ENCODE measurements at places on chromosomes 1 and 21.

GRCh38 chr1:99170516-99170915 lies 93.8 kb upstream of the PLPPR4 start:
- DNase-seq: no peak

DNA sequence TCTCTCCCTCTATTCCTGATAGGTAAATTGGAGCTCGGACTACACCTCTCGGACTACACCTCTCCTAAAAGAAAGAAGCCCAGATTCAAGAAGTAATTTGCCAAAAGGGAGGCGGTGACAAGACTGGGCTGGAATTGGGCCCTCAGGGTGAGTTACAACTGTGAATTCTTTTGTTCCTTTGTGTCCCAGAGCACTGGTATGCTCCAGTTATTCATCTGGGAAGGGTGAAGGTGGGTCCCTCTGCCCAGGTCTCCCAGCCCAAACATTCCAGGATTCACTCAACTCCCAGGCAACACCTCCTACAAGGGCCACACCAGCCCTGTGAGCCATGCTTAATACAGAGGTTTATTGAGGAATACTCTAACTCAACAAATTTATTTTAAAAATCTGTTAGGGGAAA lies 69.2 kb downstream of the LMX1A start:
- DNase-seq: no peak

DNA sequence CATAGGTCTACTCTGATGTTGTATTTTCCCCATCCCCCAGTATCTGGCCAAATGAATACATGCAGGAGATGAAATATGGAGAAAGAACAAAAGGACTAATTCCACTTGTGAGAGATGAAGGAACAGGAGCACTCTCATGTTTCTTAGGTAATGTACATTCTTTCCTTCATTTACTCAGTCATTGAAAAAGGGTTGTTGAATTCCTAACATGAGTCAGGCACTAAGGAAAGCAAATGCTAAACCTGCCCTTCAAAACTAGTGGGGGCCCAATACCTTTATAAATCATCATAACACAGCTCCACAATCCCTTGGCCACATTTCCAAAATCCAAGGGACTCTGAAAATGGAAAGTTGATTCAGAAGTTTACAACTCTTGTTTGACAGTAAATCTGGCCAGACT lies 94.3 kb downstream of the DIRAS3 start:
- no peak for DNase-seq

- peak; percentile 91 for DNase-seq
Observed at GRCh38 chr21:37563641-37564340, 197.2 kb downstream of the DYRK1A start.

DNA sequence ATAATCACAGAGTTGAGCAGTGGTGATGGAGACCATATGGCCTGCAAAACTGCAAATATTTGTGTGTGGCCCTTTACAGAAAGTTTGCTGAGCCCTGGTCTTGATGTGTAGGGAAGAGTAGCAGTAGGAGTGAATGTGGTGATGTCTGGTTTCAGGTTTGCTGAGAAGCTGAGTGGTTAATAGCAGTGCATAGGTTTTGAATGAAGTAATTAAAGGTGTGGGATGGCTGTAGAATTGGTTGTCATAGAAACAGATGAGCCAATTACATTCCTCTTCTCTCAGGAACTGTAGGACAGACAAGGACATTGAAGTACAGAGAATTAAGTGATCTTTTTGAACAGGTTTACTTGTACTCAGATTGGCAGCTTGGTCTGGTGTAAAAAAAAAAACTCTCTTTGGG lies 37.4 kb downstream of the PRDM2 start:
- no peak for DNase-seq

- no peak for DNase-seq
Observed at GRCh38 chr1:173415905-173416450, 61.2 kb upstream of the PRDX6 start.

DNA sequence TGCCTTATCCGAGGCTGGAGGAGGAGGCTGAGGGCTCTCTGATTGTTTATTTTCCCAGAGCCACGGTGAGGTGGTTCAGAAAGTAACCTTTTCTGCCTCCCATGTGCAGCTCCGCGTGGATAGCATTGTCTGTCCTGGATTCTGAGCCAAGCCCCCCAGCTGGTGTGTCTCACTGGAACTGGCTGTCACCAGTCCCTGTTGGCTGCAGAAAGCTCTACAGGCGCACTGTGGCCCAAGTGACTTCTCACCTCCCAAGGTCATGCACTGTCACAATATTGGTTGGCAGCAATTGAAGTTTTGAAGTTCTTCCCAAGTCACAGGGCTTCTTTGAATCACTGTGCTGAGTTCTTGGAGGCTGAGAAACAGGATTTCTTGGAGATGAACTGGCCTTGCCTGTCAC lies 8.2 kb downstream of the BMP8A start:
- no peak for DNase-seq

- DNase-seq: no peak
Observed at GRCh38 chr1:186828611-186829454, at the start of gene PLA2G4A. PLA2G4A (plus strand) TSS chr1:186828949; CDS start chr1:186854355, 25,406 bp downstream.

DNA sequence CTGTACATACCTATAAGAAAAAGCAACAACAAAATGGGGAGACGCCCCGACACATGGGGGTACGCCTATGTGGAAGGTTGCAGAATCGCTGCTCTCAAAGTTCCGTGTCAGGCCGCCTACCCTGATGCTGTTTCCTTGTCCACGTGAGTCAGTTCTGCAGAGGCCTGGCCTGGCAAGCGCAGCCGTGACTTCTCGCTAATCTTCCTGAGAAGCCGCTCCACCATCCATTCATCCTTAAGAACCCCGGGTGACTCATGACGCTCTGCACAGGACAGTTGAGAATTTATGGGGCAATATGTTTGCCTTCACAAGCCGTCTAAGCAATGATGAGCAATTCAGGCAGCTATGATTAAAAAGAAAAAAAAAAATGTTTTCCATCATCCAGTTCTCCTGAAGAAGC lies 122.3 kb upstream of the TMPRSS2 start:
- DNase-seq: no peak

- no peak for DNase-seq
Observed at GRCh38 chr21:45187646-45188045, 100.0 kb downstream of the POFUT2 start.

- no peak for DNase-seq
Observed at GRCh38 chr1:236021424-236022135, 43.3 kb downstream of the NID1 start.

DNA sequence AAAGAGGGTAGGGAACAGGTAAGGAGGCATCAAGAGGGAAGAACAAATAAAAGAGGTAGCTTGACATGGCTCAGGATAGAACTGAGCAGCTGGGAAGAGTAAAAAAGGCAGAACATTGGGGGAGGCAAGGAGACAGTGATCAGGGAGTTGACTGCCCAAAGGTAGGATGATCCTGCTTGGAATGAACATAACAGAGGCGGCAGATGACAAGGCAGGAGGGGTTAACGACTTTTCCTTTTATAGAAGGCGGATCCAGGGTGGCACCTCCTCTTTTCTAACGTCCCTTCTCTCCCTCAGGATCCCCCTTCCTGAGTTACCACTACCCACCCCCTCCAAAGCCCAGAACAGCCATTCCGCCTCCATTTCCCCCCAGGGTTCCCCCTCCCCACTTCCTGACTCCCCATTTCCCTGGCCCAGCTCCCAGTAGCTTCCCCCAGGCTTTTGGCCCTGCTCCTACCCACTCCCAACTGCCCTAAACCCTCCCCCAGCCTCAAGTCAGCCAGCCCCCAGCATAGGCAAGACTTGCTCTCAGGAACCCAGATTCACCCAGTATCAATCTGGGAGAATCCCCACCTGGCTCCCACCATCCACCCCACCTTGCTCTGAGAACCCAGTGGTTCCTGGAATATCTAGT lies 769 bp upstream of the ADAMTS4 start:
- no peak for DNase-seq

GRCh38 chr1:43464681-43465504 lies 11.2 kb upstream of the HYI start:
- DNase-seq: no peak

DNA sequence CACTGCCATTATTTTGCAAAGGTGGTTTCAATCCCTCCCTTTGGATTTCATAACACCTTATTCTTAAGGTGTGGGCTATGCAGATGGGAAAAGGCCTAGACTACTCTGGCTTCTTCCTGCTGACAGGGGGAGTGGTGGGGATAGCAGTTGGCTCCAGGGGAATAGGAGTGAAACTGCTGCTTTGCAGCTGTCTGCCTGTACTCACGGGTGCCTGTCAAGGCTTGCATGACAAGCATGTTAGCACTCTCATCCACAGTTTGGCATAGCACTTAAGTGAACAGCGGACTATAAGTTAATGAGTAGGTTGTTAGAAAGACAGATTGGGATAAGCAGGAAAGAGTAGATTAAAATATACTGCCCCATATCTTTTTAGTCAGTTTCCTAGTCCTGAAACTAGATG lies 287.5 kb upstream of the DAB1 start:
- no peak for DNase-seq

- DNase-seq: no peak
Observed at GRCh38 chr1:161706482-161707347, at the start of gene FCRLA. FCRLA (plus strand) TSS chr1:161707229; CDS start chr1:161707265, 36 bp downstream.

DNA sequence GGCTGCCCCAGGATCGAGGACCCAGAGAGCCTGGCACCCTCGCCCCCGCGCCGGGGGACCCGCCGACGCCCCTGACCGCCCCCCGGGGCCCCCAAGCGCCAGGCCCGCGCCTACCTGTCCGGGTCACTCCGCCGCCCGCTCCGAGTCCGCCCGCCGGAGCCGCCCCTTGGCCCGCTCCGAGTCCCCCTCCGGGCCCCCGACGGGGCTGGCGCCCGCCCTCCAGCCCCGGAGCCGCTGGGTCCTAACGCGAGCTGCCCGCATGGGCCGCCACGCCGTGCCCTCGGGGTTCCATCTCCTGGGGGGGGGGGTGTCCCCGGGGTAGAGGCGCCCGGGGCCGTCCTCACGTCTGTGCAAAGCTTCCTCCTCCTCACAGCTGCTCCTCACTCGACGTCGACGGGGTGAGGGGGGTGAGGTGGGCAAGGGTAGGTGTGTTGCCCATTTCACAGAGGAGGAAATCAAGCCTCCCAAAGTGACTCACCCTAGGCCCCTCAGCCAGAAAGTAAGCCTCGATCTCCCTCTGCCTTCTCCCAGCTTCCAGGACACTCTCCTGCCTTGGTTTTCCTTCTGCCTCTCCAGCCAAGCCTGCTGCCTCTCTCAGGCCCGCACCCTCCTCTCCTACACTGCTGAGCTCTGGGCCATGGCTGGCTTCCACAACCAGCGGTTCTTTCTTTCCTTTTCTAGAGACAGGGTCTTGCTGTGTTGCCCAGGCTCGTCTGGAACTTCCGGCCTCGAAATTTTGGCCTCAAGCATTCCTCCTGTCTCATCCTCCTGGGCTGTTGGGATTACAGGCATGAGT lies at the start of gene MFAP2:
MFAP2 (minus strand) TSS at position 148 of the 796 bp plus-strand sequence. CDS start 2,347 bp downstream, outside the sequence.
- DNase-seq: no peak

- no peak for DNase-seq
Observed at GRCh38 chr1:233689017-233689747, 75.3 kb downstream of the KCNK1 start.

DNA sequence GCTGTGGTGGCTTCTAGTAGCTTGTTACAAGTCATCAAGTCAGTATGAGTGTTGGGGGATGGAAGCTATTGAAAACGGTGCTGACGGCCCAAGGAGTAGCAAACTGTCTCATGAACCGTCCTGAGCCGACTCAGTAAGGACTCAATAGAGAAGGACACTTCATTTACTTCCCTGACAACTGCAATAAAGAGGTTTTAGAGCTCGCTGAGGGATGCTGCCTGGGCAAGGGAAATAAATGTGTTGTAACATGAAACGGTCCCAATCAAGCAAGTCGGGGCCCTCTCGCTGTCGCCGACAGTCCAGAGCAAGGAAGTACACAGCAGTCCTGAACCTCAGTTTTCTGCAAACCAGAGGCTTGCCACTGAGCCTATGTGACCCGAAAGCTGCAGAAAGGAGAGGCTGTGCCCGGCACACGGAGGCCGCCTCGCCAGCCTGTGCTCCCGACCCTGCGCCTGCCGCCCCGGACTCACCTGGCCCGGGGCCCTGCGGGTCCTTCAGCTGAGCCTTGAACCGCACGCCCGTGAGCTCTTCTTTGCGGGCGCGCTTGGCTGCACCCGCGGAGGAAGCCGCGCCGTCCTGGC lies 423 bp downstream of the URB1 start:
- no peak for DNase-seq
